ENCODE measurements at places on chromosomes 6 and 20.

DNA sequence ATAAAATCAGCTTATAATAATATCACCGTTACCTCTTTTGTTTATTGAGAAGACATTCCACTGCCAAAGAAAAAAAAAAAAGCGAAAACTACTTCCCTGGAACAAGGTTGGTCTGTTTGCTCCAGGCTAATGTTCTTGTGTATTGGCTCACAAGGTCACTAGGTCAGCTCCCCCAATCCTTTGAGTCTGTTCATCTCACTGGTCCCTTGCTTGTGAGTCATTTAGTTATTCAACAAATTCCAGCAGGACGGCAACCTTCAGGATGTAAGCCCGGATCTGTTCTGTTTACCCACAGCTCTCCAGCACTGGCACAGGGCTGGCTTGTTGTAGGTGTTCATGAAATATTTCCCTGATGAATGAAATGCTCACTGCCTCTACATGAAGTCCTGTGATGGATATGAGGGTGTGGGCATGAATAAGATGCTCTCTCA, 3.3 kb downstream of the ARHGAP40 start:
- no peak for DNase-seq

GRCh38 chr6:31246051-31246521, 25.8 kb downstream of the HLA-C start:
- DNase-seq: no peak

- no peak for DNase-seq
Observed at GRCh38 chr6:47552319-47552718, 74.7 kb downstream of the CD2AP start.

DNA sequence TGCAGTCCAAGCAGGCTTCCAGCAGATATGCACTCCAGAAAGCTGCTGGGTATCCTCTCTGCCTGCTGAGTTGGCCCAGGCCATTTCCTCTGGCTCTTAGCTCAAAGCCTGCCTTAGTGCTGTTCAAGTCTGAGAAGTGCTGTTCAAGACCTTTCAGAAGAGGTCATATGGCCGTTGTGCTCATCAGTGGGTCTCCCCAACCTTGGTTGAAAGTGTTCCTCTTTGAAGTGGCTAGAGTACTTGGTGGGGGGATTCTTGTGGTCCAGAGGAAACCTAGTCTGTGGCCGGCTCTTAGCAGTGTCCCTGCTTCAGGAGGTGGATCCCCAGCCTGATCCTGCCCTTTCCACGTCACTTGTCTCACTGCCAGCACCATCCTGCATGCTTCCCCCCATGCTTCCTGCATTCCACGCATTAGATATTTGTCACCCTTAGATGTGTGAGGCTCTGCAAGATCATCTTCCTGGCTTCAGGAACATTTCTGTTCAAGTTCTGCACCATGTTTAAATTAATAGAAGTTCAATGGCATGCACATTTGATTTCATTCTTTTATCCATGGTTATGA, 105.0 kb downstream of the FIG4 start:
- DNase-seq: no peak

DNA sequence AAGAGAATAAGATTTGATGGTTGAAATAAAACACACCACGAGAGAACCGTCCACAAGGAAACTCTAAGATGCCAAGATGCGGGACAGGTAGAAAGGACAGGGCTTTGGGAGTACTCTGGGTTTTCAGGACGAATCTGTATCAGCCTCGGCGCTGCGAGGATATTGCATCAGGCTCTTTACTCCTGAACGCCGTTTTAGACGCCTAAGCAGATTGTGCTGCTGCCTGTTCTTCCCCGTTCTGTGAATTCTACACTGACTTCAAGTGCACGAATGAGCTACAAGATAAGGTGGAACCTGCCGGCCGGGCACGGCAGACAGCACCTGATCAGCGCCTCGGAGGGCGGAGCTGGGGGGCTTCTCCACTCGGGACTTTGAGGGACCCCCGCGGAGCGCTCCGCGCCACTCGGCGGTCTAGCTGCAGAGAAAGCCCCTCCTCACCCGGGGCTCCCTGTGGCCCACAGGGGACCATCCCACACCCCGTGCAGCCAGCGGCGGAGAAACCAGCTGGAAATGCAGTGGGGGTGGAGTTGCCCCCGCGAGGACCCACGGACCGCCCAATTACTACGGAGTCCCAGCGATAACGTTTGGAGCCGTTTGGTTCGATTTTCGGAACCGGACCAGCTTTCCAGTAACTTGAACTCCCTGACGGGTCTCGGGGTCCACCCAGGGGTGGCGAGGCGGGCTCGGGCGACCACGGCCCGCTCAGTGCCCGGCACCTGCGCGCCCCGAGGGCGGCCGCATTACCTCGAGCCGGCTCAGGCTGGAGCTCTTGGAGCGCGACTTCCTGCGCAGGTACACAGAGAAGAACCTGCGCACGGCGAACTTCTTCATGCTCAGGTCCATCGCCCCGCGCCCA, 646 bp downstream of the RPS6KA2 start:
- peak; percentile 29 for DNase-seq

GRCh38 chr20:8399947-8400346, 267.9 kb downstream of the PLCB1 start:
- no peak for DNase-seq

- DNase-seq: no peak
Observed at GRCh38 chr20:45289942-45290676, 16.5 kb upstream of the RBPJL start.

- DNase-seq: no peak
Observed at GRCh38 chr20:38935967-38936407, 9.8 kb downstream of the FAM83D start.

GRCh38 chr6:52416629-52417151, 3.5 kb upstream of the EFHC1 start:
- DNase-seq: no peak

DNA sequence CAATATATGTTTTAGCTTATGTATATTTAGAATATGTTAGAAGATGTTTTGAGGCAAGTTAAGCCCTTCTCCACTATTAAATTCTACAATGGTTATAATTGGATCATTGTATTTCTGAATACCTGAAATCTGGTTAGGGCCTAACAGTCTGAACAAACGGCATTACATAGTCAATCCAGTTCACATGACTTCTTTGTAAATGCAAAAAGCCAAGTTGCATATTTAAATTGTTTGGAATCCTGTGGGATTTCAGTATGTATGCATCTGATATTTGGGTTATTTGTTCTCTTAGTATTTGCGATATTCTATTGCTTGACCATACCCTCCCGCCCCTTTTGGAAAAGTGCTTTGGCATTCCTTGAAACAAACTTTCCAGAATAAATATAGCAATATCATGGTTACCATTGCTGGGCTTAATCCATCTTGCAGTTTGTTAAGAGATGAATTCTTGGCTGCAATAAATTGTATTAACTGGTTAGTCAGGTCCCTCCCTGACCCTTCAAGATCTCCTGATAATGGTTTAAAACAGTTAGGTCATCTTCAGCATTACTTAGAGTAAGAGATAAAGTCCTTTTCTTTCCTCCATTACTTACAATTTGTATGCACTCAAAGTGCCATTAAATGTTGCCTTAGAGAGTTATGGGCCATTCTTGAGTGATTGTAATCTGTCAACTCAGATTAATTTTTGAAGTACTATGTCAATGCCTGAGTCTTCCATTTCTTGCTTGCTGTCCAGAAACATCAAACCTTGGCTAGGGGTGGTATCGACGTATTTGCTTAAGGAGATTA, 36.5 kb downstream of the LRRC1 start:
- DNase-seq: no peak

DNA sequence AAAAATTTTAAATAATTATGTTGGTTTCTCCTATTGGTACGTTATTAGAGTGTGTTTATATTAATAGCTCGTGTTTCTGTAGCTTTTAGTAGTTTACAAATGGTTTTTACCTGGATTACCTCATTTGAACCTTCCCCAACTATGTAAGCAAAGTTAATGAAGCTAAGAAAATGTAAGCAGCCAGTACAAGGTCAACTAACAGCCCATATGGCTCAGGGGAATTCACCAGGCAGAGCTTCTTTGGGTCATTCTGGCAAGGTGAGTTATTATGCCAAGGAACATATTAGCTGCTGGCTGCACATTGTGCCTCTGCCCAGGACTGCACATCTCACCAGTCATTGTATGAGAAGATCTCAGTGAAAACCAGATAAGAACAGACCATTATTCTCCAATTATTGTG, 27.0 kb upstream of the MARCKS start:
- DNase-seq: no peak

GRCh38 chr6:24157886-24158285, 31.9 kb downstream of the NRSN1 start:
- DNase-seq: no peak

GRCh38 chr6:89022798-89023197, 57.8 kb upstream of the PNRC1 start:
- no peak for DNase-seq

- peak; percentile 44 for DNase-seq
Observed at GRCh38 chr6:80003826-80004172, 650 bp upstream of the TTK start.

DNA sequence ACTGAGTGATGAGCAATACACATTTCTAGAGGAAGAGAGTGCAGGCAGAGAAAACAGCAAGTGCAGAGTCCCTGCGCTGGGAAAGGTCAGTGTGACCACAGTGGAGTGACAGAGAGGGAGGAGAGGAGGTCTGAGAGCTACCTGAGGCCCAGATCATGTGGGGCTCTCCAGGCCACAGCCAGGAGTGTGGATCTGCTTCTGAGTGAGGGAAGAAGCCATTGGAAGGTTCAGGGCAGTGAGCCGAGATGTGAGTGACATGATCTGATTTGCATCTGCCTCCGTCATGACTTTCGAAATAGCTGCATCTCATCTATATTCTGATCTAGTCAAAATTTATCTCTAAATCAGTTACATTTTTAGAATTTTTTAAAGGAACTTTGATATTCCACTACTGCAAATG, 367.1 kb downstream of the PREX1 start:
- no peak for DNase-seq

- no peak for DNase-seq
Observed at GRCh38 chr6:10271982-10272381, 142.9 kb downstream of the TFAP2A start.

DNA sequence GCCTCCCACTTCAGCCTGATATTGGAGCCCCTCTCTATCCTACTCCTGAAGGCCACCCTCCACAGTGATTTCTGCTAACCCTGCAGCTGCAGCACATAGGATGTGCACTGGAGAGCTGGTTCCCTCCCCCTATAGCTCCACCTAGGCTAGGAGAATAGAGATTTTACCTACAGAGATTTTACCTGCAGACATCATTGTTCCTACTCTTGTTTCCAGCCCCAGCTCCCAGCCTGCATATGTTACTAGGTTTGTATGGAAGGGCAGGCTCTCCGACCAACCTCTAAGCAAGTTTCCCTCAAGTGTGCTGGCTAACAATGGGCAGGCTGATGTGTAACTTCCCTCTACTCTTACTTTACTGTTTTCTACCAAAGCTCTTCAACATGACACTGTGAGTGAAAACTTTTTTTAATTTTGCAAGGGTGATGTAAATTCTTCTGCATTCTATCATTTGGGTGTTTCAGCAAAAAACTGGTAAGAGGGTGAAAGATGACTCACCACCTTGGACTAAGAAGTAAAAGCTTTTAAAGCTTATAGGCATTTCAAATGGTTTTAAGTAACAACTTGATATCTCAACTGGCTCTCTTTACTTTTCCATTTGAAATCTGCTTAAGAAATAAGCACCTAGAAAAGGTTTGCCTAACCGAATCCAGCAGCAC, 106.8 kb downstream of the CDK19 start:
- no peak for DNase-seq

DNA sequence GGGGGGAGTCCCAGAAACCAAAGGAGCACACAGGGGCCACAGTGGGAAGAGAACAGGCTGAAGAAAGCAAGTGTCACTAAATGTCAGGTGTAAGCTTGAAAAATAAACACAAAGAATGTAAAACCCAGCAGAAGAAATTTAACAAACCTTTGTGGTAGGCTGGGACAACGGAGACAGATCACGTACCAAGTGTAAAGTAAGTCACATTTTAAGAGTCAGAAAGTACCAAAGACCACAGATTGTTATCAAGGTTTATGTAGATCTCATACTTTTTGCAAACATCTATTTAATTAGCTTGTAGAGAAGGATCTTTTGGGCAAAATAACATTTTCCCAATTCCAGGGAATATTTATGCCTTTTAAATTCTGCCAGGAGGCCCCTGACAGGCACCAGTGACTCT, 1.6 kb downstream of the CLIC5 start:
- DNase-seq: no peak
